ENCODE measurements at places on chromosomes 6 and 20.

DNA sequence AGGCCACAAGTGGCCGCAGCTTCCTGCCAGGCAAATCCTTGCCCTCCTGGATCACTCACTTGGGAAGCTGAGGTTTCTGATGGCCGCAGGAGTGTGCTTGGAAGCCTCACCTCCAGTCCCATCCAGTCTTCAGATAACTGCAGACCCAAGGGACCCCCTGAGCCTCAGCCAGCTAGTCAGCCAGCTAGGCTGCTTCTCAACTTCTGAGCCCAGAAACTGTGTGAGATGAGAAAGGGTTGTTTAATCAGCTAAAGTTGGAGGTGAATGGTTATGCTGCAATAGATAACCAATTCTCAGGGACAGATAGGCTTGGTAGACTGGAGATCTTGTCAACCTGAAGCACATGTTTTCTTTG, 96.9 kb downstream of the THBS2 start:
- no peak for DNase-seq

DNA sequence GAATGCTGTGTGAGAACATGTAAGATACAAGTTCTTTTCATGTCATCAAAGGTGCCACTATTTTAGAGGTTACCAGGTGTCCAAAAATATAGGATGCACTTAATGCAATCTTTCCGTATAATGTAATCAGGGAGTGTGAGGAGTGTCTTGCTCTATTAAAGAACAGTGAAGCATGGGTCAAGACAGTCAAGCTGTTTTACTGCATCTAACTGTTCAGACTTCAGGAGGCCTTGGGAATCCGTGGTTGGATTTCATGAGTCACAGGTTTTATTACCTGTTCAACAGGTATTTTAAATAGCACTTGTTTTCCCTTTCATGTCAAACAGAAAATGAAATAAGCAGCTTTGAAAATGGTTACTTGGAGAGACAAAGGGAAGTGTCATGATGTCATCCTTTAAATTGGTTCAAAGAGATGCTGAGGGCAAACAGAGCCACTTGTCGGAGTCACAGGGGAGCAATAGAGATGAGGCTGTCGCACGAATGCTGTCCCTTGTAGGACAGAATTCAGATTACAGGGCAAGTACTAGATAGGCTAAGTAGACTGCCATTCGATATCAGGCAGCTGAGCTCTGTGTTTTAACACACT, 621.5 kb downstream of the QKI start:
- no peak for DNase-seq

- no peak for DNase-seq
These were observed 212.5 kb downstream of the BMP7 start for GRCh38 chr20:57053793-57054552.

DNA sequence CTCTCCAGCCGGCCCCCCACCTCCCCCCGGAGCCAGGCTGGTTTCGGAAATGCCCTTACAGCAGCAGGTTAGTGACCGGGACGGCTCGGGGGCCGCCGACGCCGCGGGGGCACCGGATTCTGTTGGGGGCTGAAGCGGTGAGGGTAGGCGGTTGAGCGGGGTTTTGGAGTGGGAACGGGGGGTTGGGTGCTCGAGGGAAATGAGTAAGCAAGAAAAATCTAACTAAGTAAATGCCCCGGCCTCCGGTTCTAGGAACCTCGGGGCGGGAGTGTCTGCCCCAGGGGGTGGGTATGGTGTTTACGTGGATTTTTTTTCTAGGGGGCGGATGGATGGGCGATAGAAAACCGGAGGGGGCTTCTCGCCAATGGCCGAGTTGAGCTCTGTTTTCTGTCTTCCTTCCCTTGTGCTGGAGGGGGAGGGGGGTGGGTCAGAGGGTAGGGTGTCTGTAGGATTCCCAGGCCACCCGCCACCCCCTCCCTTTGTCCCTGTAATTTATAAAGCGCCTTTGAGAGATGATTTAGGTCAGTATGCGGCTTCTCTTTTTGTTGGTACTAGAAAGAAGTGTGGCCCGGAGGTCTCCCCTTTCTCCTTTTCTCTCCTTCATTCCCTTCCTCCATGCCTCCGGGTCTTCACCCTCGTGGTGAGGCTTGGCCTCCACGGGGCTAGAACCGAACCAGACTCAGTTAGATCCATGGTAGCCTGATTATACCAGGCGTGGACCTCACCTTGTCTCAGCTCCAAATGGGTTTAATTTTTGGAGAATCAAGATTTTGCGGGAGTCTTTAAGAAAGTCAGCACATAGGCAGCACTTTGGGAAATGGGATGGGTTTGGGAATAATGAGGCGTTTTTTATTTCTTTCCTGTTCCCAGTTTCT, 2.3 kb downstream of the E2F3 start:
- peak; percentile 82 for DNase-seq

DNA sequence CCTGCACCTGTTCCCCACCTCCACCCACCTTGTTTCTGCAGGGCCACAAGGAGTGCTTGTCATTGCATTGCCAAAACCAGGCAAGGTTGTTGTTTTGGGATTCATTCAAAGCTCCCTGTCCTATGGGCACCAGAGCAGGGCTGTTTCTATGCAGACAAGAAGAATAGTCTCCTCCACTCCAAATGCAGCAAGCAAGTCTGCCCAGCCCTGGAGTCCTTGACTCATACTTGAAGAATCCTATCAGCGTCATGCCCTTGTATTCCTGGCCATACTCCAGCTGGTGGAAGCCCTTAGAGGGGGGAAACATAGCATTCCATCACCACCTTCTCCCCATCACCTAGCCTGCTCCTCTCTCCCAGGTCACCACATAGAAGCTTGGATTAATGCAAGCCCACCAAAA, 145.3 kb upstream of the ECI2 start:
- peak; percentile 89 for DNase-seq

GRCh38 chr6:9112544-9112943, 677.2 kb upstream of the SLC35B3 start:
- DNase-seq: no peak

GRCh38 chr6:44255105-44255808, 2.1 kb downstream of the SLC35B2 start:
- no peak for DNase-seq

DNA sequence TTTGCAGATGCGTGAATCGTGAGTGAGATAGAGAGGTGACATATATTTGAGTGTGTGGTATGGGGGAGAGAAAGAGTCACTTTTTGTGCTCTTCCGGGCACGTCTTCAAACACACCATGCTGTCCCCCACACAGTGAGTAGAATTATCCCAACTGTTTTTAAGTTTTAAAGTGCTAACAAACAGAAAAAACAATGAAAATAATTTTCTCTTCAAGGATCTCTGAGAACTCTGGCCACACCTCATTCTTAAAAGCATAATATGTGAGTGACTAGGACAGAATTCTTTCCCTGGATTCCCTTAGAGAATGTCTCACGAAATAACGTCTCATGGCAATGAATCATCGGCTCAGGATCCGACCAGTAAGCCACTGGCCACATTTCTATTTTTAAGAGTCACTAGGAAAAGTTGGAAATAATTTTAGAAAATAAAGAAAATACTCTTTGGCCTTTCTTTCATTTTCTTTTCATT, 235.7 kb upstream of the ZNF217 start:
- peak; percentile 99 for DNase-seq

- peak; percentile 34 for DNase-seq
These were observed 9.9 kb downstream of the CCDC167 start for GRCh38 chr6:37489697-37490336.

- DNase-seq: no peak
These were observed 118.8 kb downstream of the ADTRP start for GRCh38 chr6:11659757-11660156.
